ENCODE measurements at places on chromosomes 6 and 20. TPM values are rescaled to one million over a fixed set of nuclear protein-coding genes. Genes with fewer than 3 reads are reported as not detected.

- DNase-seq: no peak
These were observed 55.4 kb upstream of the TBXT start for GRCh38 chr6:166223079-166223478.

LY6G6F gene
- total RNA-seq: 1.5 TPM

TPBG gene
- total RNA-seq: not detected

GRCh38 chr6:19995575-19996257 is 158.5 kb downstream of the ID4 start:
- no peak for DNase-seq

- no peak for DNase-seq
These were observed 22.2 kb downstream of the SERPINB6 start for GRCh38 chr6:2949121-2949520.
